Fibroblast of lung (primary cell): ENCODE measurements at places on chromosomes 13 and 19. TPM values are rescaled to one million over a fixed set of nuclear protein-coding genes. Genes with fewer than 3 reads are reported as not detected.

MEIS3 gene
- 40.3 and 57.8 TPM in 2 replicates for total RNA-seq

PRSS57 gene
- not detected in 2 replicates for total RNA-seq

ZNF541 gene
- total RNA-seq, result 0.17 TPM in 1 of 2 replicates, not detected in the other

IFNL1 gene
- total RNA-seq, result not detected in 2 replicates

GPR12 gene
- total RNA-seq, result not detected in 2 replicates

KLK7 gene
- not detected in 2 replicates for total RNA-seq

ELAVL3 gene
- total RNA-seq, result under 0.01 TPM in 1 of 2 replicates, not detected in the other

NLRP5 gene
- not detected in 2 replicates for total RNA-seq

PLPPR3 gene
- 1.5 and 2.5 TPM in 2 replicates for total RNA-seq

PNMA8B gene
- total RNA-seq, result 1.3 and 1.7 TPM in 2 replicates

SPRED3 gene
- total RNA-seq, result 0.77 and 1.5 TPM in 2 replicates

TDRD12 gene
- under 0.01 and 0.17 TPM in 2 replicates for total RNA-seq

ERICH6B gene
- total RNA-seq, result not detected in 2 replicates

RPS28 gene
- 216 and 254 TPM in 2 replicates for total RNA-seq

MIA gene
- 0.26 TPM in 1 of 2 replicates, not detected in the other for total RNA-seq

RASAL3 gene
- under 0.01 TPM in 1 of 2 replicates, not detected in the other for total RNA-seq
